ENCODE measurements at places on chromosomes 7 and 10.

DNA sequence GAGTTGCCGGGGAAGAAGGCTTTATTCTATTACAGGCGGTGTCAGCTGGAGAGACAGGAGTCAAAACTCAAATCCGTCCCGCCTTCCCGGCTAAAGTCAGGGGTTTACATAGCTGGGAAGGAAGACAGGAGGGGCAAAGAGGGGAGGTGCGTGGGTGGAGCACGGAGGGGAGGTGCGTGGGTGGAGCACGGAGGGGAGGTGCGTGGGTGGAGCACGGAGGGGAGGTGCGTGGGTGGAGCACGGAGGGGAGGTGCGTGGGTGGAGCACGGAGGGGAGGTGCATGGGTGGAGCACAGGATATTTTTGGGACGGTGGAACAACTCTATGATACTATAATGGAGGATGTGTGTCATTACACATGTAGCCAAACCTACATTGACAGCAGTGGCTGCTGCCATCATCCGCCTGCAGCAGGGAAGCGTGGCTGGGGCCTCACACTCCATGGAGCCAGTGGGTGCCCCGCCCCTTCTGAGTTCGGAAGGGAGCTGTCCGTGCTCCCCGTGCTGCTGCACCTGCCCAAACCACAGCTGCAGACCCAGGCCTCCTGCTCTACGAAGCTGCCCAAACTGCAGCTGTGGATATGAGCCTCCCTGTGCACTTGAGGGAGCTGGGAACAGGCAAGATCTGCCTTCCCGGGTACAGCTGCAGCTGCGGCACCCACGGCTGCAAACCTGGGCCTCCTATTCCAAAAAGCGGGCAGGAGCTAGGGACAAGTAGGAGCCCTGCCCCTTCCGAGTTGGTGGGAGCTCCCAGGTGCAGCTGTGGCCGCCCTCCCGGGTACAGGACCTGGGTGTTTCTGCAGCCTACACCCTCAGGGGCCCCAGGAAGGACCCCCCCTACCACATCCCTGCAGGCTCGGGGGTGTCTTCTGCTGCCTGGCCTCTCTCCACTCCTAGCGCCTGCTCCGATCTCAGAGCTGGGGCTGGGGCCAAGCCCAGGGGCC is 119.4 kb downstream of the DYNC2I1 start:
- DNase-seq, result no peak

- DNase-seq, result no peak
Measured at GRCh38 chr7:68078157-68078710, 1081.6 kb downstream of the TYW1 start.

DNA sequence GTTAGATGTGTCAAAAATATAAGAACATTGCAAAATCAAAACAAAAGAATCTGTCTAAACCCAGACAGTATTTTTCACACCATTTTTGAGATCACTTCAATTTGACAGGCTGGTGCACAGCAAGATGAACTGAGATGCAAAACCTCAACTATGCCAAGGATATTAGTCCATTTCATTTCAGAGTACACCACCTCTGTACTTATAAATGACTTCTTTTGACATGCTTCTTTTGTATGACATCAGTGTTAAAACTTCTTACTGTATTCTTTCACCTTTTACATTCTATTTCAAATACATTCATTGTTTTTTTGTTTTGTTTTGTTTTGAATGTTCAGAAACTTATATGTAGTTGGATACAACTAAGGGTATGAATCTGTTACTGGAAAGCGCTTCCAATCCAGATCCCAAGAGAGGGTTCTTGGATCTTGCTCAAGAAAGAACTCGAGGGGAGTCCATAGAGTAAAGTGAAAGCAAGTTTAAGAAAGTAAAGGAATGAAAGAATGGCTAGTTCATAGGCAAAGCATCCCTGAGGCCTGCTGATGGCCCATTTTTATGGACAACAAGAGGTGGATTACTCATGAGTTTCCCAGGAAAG is 23.5 kb upstream of the GPR141 start:
- no peak for DNase-seq

DNA sequence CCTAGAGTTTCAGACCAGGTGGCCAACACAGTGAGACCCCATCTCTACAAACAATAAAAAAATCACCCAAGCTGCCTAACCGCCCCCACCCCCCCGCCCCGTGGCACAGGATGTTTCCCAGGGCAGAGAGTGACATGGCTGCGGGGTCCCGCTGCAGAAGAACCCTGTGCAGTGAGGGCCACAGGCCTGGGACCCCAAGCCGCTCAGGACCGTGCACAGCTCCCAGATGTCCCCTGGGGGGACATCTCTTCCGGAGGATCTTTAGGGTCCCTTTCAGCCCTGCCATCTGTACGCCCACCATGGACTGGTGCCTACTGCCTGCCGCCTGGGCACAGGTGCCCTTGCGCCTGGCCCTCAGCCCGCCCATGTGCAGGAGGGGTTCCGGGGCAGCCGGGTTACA is 373.6 kb downstream of the DNAJB6 start:
- no peak for DNase-seq

DNA sequence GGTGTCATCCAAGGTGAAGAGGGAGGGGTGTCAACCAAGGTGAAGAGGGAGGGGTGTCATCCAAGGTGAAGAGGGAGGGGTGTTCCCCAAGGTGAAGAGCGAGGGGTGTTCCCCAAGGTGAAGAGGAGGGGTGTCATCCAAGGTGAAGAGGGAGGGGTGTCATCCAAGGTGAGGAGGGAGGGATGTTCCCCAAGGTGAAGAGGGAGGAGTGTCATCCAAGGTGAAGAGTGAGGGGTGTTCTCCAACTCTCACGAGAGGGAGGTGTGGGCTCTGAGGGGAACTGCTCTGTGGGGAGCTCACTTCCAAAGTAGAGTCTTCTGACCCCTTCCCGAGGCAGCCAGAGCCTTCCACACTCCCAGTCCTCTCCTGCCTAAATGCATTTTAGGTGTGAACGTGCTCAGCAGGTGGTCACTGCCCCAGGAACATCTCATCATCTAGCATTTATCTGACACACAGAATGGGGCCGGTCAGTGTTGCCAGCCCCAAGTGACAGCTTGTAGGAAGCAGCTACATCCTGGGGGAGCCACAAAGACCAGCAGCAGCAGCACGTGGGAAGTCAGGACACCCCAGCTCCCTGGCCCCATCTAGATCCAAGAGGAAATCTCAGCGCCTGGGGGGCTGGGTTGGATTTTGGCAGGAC is 323.8 kb downstream of the GLRX3 start:
- no peak for DNase-seq

DNA sequence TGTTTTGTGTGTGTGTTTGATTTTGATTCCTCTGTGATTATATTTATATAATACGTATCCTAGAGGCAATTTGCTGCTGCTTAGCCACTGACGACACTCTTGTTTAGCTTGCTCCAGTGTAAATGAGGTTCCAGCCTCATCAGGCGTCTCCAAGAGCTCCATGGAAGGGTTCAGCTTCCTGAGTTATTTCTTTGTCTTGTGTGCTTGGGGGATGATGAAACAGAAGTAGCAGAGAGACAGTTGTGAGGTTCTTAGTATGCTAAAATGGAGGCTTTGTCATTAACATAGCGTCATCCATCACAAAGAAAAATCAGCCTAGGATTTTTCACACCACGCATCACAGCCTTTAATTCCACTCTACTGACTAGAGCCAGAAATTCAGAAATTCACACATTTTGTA is 85.1 kb downstream of the KLF6 start:
- no peak for DNase-seq

DNA sequence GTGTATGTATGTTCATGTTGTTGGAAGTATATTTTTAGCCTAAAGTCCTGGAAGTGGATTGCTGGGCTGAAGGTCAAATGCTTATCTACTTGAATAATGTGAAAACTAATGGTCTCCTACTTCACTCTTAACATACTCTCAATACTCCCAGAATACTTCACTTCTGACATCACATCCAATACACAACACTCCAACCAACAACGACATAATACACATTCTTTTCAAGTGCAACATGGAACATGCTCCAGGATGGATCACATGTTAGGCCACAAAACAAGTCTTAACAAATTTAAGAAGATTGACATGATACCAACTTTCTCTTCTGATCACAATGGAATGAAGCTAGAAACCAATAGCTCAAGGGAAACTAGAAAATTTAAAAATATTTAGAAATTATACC is 126.9 kb upstream of the ADCY1 start:
- DNase-seq, result no peak

DNA sequence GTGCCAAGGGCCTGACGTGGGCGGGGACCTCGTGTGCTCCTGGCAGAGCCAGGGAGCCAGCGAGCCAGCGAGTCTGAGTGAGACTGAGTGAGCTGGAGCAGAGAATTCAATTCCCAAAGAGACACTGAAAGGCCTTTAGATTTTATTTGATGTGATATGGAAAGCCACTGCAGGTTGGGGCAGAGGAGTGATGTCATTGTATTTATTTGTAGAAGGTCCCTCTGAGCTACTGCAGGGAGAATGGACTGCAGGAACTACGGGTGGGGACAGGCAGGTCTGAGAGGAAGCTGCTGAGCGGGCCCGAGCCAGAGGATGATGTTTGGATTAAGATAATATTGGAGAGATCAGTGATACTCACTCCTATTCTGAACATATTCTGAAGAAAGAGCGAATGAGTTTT is 445.8 kb upstream of the ANKRD30A start:
- DNase-seq, result no peak

- no peak for DNase-seq
Measured at GRCh38 chr7:106671160-106671559, 10.2 kb upstream of the CCDC71L start.

DNA sequence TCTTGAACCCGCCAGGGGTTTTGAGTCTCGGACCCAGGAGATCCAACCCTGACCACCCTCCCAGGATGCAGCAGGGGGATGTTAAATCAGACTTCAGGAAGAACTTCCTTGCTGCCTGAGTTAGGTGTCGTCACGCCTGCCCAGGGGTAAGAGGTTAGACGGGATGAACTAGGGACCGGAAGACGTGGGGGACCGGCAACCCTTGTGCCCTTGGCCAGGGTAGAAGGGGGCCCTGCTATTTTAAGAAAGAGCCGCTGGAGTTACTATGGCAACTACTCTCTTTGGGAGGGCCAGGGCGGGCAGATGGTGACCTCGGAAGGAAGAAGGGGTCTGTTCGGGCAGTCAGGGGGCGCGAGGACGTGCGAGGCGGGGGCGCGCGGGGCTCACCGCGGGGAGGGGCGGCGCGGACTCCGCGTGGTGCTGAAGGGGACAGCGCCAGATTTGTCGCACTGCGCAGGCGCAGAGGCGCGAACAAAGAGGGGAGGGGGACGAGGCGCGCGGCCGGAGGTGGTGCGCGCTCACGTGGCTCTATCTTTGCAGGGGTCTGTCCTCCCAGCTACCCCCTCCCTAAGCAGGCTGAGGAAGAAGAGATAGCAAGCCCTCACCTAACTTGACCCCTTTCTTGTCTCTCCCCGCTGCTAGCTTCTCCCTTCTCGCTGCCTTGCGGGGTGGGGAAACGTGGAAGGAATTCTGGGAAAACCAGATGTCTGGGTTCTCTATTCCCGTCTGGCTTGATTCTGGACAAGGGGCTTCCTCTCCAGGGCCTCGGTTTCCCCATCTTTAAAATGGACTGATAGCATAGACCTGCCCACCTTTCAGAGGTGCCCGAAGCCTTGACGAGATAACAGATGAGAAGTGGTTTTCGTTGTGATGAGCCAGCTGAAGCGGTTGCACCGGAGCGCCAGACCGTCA is 940 bp upstream of the PSD start:
- DNase-seq, result no peak

GRCh38 chr10:74855027-74855426 is 28.6 kb downstream of the KAT6B start:
- no peak for DNase-seq

GRCh38 chr7:150928541-150928940 is 49.6 kb downstream of the KCNH2 start:
- no peak for DNase-seq

DNA sequence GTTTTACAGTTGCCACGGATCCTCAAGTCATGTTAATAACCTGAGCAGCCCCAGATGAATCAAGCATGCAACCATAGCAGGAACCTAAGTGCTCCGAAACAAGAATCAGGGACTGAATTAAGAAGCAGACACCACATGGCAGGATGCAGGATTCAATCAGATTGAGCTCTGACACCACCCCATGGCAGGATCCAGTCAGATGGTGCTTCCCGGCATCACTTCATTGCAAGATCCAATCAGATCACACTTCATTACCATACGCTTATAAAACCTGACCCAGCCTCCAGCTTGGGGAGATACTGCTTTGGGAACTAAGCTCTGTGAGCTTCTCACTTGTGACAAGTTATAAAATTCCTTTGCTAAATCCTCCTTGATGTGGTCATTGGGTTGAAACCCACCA is 55.3 kb downstream of the ABCB4 start:
- DNase-seq, result no peak

DNA sequence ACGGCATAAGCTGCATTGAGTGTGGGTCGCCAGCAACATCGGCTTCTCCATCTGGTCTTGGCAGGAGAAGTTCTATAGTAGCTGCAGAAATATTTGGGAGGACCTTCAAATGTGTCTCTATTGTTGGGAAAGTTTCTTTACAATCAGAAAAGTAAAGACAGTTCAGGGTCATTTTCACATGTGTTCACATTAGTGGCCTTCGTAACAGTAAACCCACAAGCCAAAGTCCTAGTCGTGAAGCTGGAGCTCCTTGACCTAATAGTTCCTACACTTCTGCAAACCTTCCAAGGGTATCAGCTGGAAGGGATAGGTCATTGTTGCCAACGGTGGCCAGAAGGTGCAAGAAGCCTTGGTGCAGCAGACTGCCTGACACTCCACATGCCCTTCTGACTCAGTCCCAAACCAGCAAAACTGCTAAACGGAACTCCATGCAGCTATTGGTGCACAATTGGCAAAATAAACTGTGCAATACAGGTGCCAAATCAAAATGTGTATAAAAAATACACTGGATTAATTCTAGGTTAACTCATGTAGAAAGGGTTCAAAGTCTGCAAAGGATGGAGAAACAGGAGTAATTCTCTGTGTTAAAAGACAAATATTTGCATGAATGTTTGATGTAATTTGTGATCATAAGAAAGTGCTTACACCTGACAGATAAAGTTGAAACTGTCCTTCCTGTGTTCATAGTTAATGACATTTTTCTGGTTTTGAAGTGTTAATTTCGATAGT is 102.8 kb upstream of the EGFR start:
- no peak for DNase-seq

DNA sequence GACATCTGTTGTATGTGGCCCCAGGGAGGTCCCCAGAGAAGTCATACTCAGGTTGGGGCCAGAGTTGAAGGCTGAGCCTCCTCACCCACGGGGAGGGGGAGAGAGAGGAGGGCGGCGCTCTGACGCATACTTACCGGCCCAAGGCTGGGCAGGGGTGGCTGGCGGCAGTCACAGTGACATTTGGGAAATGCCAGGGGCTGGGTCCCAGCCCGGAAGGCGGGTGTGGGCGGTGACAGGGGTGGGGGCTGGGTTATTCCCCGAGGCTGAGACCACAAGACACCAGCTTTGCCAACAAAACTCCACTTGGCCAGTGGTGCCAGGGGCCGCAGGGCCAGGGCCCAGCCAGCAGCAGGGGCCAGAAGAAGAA is 41.1 kb downstream of the RASGEF1A start:
- DNase-seq, result no peak

GRCh38 chr7:135853499-135853898 is 104.9 kb upstream of the FAM180A start:
- DNase-seq, result no peak
